ENCODE measurements at places on chromosomes 7 and 10. TPM values are rescaled to one million over a fixed set of nuclear protein-coding genes. Genes with fewer than 3 reads are reported as not detected.

DNA sequence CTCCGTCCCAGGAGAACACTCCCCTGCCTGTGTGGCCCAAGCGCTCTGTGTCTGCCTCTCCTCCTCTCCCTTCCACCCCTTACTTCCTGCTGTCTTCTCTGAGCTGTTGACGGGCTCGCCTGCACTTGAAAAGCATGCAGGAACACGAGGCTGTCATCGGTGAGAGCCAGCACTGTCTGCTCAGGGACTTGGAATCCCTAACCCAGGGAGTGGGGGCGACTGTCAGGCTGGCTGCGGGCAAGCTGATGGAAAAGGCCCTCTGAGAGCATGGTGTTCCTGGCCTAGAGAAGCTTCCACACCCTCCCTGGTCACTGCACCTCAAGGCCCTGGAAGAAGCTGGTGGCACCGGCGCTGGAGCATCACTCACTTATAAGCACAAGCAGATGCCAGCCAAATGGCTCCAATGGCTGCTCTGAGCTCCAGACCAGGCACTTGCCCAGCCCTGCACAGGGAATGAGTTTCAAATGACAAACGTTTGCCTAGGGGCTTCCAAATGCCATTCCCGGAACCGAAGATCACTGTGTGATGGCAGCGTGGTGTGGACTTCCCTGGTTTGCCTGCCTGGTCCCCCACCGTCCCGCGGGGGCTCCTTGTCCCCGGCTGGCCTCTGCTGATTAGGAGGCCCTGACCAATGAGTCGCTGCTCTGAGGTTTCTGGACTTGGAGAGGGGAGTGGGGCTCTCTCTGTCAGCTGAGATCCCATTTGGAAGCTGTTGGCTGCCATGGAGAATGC, 56.7 kb upstream of the EBF3 start:
- H3K27ac ChIP-seq = no peak overlapping the region
- H3K27me3 ChIP-seq = no peaks in the 10 kb centered on the region
- H3K4me1 ChIP-seq = no peaks in the 10 kb centered on the region
- no peaks in the 10 kb centered on the region for H3K36me3 ChIP-seq
- no peak for DNase-seq

DNA sequence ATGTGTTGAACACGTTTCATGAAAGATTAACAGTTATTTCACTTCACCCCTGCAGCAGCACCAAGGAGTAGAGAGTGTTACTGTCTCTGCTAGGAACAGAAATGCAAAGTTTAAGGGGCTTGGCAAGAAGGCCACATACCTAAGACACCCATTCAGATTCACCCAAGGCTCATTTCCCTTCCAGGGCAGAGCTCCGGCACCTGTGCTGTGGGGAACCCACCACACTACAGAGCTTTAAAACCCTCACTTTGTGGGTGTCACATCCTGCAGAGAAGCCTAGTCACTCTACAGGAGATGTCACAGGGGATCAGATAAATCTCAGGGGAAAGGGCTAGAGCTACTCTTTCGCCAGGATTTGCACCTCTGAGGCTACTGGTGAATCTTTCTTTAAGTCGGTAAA, 176.1 kb upstream of the KLF6 start:
- no peaks in the 10 kb centered on the region for H3K27me3 ChIP-seq
- H3K4me1 ChIP-seq = no peaks in the 10 kb centered on the region
- H3K36me3 ChIP-seq = no peaks in the 10 kb centered on the region
- DNase-seq = no peak
- no peak overlapping the region for H3K4me3 ChIP-seq

- peak overlapping the region; percentile 65 for H3K27ac ChIP-seq
- H3K27me3 ChIP-seq = no peaks in the 10 kb centered on the region
- no peaks in the 10 kb centered on the region for H3K36me3 ChIP-seq
- DNase-seq = no peak
Measured at GRCh38 chr10:15440204-15440711, 69.2 kb upstream of the FAM171A1 start.

- H3K27me3 ChIP-seq = no peaks in the 10 kb centered on the region
- H3K36me3 ChIP-seq = peaks cover 26% of the 10 kb centered on the region
- H3K4me1 ChIP-seq = peaks cover 28% of the 10 kb centered on the region
- DNase-seq = no peak
Measured at GRCh38 chr10:128062331-128062880, 63.8 kb downstream of the MKI67 start.

DNA sequence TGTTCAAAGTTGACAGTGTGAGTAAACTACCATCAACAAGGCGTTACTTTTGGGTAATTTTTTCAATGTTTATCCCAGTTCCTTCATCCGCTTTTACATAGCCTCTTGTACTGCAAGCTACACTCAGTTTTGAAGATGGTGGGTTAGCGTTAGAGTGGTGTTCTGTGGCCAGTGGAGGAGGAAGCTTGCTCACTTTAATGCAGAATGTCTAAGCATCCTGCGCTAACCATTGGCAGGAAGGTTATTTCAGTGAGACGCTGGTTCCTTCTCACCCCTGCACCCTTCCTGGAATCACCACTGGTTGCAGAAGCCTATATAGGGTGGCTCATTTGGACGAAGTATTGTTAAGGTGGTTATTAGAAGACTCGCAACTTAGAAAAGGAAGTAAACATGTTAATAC, 159.1 kb downstream of the CELF2 start:
- no peaks in the 10 kb centered on the region for H3K27me3 ChIP-seq
- H3K4me1 ChIP-seq = peaks cover 77% of the 10 kb centered on the region
- no peak overlapping the region for H3K4me3 ChIP-seq
- DNase-seq = no peak
- no peaks in the 10 kb centered on the region for H3K36me3 ChIP-seq

- no peak overlapping the region for H3K27ac ChIP-seq
- no peak overlapping the region for H3K4me3 ChIP-seq
- H3K27me3 ChIP-seq = no peaks in the 10 kb centered on the region
Measured at GRCh38 chr7:155974186-155974897, 162.1 kb upstream of the SHH start.

DNA sequence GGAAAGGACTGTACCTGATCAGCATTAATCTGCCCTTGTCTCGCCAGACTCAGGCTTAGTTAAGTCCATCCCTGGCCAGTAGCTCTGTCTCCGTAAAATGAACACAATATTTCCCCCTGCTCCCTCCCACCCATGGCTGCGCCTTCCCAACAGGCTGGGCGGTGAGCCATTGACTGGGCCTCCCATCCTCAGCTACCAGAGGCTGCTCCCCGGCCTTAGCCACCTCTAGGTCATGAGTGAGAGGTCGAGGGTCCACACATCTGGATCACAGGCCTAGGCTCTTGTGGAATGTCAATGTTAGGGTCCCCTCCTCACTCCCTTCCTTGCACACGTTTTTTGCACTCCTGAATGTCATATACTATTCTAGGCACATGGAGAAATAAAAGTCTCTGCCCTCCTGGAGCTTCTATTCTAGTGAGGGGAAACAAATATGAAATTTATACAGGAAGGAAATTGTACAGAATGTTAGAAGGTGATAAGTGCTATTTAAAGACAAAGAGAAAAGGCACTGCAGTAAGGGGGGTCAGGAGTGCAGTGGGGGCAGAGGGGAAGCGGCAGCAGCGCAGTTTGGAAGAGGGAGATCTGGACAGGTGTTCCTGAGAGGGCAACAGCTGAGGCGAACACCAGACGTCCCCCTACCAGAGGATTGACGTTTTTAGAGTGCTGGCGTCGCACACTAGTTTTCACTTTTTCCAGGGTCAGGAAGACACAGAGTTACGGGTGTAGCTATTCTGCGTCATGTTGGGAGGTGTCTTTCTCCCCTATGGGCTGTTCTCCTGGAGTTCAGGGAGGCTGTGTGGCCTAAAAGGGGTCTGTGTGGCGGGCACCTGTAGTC, 17.2 kb upstream of the EIF5AL1 start:
- no peak overlapping the region for H3K4me3 ChIP-seq
- no peak overlapping the region for H3K27ac ChIP-seq
- no peaks in the 10 kb centered on the region for H3K36me3 ChIP-seq
- peaks cover 12% of the 10 kb centered on the region for H3K4me1 ChIP-seq

- H3K27ac ChIP-seq = no peak overlapping the region
- no peaks in the 10 kb centered on the region for H3K27me3 ChIP-seq
- peak; percentile 39 for DNase-seq
- no peaks in the 10 kb centered on the region for H3K4me1 ChIP-seq
- no peak overlapping the region for H3K4me3 ChIP-seq
- H3K36me3 ChIP-seq = no peaks in the 10 kb centered on the region
Measured at GRCh38 chr7:154255324-154255723, 203.1 kb downstream of the DPP6 start.

DNA sequence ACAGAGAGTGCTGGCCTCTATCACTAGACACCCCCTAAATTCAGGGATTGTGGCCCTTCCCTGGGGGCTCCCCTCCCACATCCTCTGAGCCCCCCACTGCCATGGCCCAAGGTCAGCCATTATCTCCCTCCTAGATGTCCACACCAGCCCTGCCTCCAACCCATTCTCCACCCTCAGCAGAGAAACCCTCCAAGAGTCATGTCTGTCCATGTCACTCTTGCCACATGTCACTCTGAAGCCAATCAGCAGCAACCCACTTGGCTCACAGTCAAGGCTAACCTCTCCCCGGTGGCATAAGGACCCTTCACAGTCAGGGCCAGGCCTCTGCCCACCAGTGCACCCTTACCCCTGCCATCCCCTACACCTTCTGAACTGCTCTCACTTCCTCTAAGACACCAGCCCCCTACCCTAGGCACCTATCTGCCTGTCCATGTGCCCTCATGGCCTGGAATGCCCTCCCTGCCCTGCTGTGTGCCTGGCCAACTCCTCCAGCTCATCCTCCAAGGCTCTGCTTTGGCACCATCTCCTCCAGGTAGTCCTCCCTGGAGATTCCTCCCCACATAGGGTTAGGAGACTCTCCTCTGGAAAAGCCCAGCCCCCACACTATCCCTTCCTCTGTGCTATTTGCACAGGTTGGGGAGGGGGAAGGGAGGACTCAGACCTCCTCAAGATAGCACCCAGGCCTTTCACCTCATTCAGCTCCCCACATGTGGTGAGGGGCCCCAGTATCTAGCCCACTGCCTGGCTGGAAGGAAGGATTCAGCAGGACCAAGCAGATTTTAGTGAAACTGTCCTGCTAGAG, 83.7 kb downstream of the GRID1 start:
- no peaks in the 10 kb centered on the region for H3K27me3 ChIP-seq
- no peaks in the 10 kb centered on the region for H3K36me3 ChIP-seq
- no peak overlapping the region for H3K27ac ChIP-seq
- no peaks in the 10 kb centered on the region for H3K4me1 ChIP-seq
- H3K4me3 ChIP-seq = no peak overlapping the region

DNA sequence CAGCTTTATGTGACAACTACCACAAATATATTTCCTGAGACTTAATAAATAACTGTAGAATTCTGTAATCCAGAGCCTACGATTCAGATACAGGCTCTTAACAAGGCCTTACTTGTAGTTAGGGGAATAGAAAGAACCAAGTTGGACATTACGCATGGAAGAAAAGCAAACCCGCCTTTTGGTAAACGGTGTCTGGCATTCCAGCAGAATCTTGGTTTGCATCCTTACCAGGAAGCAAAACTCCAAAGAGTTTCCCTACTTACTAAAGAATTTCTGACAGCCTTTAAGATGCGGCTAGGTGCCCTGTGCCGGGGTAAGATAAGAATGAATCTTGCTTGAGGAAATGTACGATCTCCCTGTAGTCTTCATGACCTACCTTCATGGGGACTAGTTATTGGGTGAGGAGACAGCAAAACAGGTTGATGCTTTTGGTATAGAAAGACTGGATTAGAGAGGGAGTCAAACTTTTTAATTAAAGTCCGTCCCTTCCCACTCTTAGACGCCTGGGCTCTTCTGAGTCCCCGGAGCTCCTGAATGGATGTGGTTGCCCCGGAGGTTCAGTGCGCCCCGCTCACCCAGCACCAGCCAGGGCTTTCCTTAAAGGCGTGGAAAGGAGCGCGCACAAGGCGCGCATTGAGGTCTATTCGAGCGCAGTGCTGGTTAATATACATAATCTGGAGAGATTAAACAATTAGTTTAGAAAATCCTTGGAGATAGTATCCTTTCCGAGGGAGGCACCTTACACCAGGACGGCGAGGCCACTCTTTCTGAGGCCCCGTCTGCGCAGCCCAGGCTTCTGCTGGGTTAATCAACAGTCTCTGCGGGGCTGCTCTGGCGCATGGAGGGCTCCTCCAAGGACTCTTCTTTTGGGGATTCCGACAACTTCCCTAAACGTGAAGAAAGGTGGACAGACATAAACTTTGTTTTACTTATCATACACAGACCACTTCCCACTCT, 11.5 kb downstream of the PTF1A start:
- no peak overlapping the region for H3K27ac ChIP-seq
- DNase-seq = peak; percentile 74
- peaks cover 11% of the 10 kb centered on the region for H3K27me3 ChIP-seq
- no peak overlapping the region for H3K4me3 ChIP-seq
- no peaks in the 10 kb centered on the region for H3K36me3 ChIP-seq
- no peaks in the 10 kb centered on the region for H3K4me1 ChIP-seq

BTBD16 gene
- not detected for total RNA-seq

SPDYE2 gene
- not detected for total RNA-seq

ITIH2 gene
- total RNA-seq = not detected

CDK14 gene
- 13.9 TPM for total RNA-seq

All from esophagus muscularis mucosa (tissue), 4 donors.